Astrocyte of the spinal cord (primary cell): ENCODE measurements at places on chromosomes 4 and X.

- no peak for DNase-seq
Observed at GRCh38 chrX:17680732-17681413, 56.4 kb upstream of the SCML1 start.

DNA sequence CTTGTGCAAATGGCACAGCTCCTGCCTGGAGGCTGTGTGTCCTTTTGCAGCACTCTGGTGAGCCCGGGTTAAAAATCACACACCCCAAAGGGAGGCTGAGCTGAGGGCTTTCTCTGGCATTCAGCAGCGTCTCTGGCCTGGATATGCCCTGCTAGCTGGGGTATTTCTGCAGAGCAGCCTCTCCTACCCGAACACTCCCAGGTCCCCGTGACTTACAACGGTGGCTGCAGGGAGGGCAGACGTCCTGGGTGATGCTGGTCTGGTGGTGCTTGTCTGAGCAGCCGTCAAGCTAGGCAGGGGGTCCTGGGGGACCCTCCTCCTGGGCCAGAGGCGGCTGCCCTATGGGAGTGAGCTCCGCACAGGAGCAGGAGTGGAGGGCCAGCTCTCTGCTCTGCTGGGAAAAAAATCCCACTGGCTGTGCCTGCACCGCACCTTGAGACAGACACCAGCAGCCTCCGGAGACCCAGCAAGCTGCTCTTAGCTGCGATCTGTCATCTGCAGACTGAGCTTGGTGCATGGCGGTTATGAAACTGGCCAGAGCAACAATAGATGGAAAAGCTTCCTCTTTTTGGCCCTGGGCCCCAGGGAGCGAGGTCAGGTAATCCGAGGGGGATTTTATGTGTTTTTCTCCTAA lies 41.3 kb upstream of the ASMTL start:
- no peak for DNase-seq

- DNase-seq, result no peak
Observed at GRCh38 chr4:28075401-28075956, 1214.8 kb downstream of the STIM2 start.

DNA sequence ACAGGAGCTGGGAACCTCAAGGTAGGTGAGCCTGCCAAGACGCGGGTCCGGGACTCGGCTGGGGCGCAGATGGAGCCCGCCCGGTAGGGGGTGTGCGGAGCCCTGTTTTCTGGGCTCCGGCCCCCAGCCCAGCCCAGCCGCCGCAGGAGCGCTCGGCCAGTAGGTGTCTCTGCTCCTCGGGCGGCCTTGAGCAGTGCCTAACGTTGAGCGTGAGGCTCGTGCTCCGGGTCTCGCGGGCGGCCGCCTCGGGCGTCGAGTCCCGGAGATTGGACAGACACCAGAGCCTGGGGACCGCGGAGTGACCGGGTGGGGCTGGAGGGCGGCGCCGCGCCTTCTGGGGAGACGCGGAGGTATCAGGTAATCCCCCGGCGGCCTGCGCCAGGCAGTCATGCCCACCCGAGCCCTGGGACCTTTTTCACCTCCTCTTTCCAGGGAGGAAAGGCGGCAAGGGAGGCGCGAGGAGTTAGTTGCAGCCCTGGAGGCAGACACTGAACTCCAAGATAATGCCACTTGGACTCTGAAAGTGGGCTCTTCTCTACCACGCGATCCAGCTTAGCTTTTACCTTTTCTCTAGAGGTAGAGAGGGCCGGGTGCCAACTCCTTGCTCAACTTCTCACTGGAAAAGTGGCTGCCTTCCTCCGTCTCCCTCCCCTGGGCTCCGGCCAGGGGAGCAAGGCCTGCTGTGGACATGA lies 14.5 kb upstream of the FGG start:
- peak; percentile 48 for DNase-seq

DNA sequence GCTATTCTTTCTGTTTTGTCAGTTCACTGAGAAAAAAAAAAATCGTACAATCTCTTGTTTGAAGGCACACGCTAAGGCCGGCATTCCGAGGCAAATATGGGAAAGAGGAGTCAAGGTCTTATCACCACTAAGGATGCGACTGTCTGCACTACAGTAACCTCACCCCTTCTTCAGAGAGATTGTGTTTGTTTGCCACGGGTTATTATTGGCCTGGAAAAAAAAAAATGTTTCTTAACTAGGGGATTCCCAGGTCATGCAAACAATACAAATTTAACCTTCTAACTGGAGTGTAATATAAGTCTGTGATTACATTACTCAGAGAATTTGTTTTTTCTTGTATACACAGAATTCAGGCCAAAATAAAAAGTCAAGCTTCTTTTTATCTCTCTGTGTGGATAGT lies 168.3 kb downstream of the TMA16 start:
- no peak for DNase-seq

DNA sequence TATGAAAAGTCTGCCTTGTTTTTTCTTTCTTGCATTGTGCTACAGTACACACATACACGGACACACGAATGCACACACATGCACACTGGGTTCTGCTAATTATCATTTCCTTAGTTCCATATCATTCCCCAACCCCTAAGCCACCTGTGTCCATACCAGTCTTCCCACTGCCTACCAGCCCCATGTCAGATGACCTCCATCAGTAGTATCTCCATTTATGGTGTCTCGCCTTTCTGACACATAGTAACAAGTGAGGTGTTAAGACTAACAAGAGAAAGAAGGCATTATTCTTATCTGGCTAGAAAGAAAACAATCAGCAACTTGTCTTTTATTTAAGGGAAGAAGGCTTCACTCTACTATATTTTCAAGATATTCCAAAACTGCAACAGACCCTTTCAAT lies 67.1 kb downstream of the SNCA start:
- no peak for DNase-seq

DNA sequence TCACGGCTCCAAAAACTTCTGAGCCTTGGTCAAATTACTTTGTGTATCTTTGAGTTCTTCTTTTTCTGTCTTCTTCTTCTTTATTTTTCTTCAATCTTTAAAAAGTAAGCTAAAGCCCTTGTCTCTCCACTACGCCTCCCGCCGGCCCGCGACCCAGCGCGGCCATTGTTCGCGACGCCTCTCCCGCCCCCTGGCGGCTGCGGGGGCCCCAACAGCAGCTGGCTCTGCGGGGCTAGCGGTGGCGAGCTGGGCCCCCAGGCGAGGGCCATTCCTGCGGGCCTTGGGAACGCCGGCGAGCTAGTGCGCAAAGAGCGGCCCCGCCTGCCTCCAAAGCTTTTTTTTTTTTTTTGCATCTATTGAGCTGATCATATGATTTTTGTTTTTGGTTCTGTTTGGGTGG lies 119.1 kb downstream of the TGIF2LX start:
- no peak for DNase-seq

- DNase-seq, result peak; percentile 19
Observed at GRCh38 chr4:76485450-76485849, 50.4 kb downstream of the SHROOM3 start.

DNA sequence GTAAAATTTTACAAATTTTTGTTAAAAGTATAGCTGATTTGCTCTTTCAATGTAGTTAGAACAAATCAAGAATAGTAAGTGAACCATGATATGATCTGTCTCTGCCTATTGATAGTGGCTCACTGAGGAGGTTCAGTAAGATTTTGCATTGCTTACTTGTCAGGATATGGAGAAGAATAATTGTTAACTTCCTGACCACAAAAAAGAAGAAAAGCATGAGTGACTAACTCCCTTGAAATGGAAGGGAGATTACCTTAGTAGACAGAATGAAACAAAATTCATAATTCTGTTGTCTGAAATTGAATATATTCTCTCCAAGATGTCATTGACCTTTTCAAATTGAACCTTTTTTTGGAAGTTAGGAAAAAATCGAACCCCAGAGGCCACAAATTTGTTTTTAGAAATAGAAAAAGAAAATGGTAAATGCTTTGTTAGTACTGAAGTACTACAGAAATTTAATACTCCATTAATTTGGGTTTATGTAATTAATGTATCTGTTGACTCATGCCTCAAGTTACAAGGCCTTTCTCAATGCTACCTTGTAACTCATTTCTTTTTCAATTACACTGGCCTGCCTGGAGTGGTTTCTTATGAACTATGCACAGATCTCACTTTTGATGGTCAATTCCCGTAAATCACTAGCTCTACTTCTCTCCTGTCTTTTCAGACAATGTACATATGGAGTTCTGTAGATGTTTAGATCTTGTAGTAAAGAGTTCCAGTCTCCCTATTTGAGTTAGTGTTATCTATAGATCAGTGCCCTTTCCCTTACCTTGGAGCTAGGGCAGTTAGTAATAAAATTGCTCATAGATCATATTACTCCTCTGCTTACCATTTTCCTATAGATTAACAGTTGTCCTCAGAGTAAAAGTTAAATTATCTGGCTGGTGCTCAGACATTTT lies 139.3 kb downstream of the TLL1 start:
- DNase-seq, result peak; percentile 46

GRCh38 chr4:78543424-78544125 lies 8.0 kb upstream of the ANXA3 start:
- DNase-seq, result peak; percentile 40

- DNase-seq, result no peak
Observed at GRCh38 chr4:185634066-185634652, 98.9 kb upstream of the PDLIM3 start.

GRCh38 chrX:41033299-41033698 lies 51.9 kb upstream of the USP9X start:
- DNase-seq, result no peak

DNA sequence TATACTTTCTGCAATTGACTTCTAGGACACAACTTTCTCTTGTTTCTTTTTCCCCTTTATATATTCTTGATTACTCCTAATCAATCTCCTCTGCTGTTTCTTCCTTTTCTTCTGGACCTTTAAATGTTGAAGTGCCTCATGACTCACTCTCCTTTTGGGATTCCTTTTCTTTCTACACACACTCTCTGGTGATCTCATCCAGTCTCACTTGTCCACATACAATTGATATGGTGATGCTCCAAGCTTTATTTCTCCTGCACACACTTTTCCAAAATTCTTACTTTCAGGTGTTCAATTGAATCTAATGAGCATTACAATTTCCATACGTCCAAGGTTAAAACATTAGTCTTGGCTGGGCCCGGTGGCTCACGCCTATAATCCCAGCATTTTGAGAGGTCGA lies 794.8 kb upstream of the EPHA5 start:
- DNase-seq, result peak; percentile 31

DNA sequence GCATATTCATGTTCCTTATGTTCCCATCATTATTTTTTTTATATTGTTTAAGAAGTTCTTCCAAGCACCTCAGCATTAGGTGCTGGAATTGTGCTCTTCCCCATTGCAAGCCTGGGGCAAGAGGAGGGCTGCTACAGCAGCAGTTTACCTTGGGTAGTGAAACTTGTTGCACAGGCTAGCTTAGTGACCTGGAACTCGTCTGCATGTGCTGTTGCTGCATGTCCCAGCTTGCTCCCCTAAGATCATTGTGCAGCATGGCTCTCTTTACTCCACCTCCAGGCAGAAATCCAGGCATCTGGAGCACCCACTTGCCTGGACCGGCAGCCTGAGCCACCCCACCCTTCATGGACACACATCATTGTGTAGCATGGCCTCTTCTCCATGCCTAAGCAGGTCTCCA lies 776.0 kb downstream of the GLUD2 start:
- no peak for DNase-seq

DNA sequence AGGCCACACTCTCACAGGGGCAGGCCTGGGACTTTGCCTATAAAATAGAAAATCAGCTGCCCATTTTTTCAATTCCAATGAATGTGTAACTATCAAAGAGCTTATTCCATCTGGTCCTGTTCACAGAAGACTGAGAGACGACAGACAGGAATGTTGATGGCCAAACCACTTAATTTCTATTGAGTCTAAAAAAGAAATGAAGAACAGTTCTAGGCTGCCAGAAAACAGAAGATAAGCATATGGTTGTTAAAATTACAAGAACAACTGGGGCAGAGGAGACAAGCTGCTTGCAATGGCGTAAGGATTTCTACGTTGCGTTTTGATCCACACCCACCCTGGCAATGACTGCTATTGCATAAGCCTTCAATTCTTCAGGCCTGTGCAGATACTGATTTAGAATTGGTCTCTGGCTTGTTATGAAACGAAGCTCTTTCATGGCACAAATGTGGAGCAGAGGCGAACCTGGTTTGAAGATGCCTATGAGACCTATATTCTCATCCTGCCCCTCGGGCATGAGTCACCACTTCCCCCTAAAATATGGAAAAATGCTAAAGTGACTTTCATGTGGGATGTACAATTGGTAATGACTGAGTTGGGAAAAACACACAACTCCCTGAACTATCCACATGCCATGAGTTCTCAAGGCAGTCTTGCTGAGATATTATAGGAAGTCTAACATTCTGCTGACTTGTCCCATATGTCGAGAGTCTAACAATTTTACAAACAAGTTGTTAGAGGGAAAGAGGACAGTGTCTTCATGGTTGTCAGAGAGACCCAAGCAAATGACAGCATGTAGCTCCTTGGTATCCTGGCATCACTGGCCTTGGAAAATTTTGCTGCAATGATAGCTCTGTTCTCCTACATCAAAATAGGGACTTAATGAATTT lies 37.9 kb upstream of the SORBS2 start:
- no peak for DNase-seq

- DNase-seq, result no peak
Observed at GRCh38 chr4:179472164-179472563, 2029.9 kb upstream of the AGA start.

- DNase-seq, result no peak
Observed at GRCh38 chr4:47763279-47763678, 74.6 kb downstream of the CORIN start.

- peak; percentile 30 for DNase-seq
Observed at GRCh38 chr4:98656443-98656842, 2.0 kb downstream of the TSPAN5 start.

GRCh38 chr4:167274351-167274750 lies 40.1 kb upstream of the SPOCK3 start:
- DNase-seq, result peak; percentile 61

- no peak for DNase-seq
Observed at GRCh38 chrX:78931814-78932213, 13.4 kb upstream of the P2RY10 start.

- peak; percentile 18 for DNase-seq
Observed at GRCh38 chr4:140426610-140427105, 790 bp downstream of the CLGN start.

DNA sequence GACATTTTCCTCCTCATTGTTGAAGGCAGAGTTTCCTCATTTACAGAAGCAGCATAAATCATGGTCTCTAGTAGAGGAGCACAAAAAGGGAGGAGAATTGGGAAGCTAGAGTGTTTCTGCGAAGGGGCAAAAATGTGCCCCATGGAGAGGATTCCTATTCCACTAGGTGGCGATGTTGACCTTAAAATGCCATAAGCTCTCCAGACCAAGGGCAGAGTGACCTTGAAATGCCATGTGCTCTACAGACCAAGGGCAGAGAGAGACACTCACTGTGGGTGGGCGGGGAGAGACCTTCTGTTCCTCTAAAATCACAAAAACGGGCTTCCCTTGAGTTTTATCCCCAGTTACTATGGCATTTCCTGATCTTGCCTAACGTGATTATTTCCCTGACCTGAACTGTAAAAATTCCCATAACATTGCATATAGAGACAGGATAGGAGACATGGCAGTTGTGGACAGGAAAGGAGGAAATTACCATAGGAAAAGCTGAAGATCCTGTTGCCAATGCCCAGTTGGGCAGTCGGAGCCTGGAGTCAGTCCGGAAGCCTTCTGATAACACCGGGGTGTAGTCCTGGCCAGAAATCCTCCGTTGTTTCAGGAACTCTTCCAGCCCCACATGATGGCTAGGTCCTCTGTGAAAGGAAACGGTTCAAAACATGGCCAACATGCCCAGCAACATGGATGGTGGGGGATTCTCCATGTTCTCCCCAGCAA lies 567.7 kb downstream of the MAGEB5 start:
- peak; percentile 20 for DNase-seq
